Activated T-helper 1 cell treated with anti-CD3 and anti-CD28 coated beads, Interleukin-12 subunit alpha, Interleukin-12 subunit beta, Interleukin-2, Interleukin-4 antibody, amounts not matched to agents 30 ng/mL and 10 ng/mL and 1 ng/mL, durations not matched to agents 14 hours and 24 hours and 36 hours (primary cell): ENCODE measurements at places on chromosomes 11 and 22. TPM values are rescaled to one million over a fixed set of nuclear protein-coding genes. Genes with fewer than 3 reads are reported as not detected.

- H3K27ac ChIP-seq = no peak overlapping the region
- no peak for DNase-seq
- H3K4me3 ChIP-seq = no peak overlapping the region
- peaks cover 6% of the 10 kb centered on the region for H3K36me3 ChIP-seq
- H3K27me3 ChIP-seq = no peaks in the 10 kb centered on the region
- H3K4me1 ChIP-seq = peaks cover 61% of the 10 kb centered on the region
Observed at GRCh38 chr11:125517116-125517770, 21.2 kb upstream of the FEZ1 start.

DNA sequence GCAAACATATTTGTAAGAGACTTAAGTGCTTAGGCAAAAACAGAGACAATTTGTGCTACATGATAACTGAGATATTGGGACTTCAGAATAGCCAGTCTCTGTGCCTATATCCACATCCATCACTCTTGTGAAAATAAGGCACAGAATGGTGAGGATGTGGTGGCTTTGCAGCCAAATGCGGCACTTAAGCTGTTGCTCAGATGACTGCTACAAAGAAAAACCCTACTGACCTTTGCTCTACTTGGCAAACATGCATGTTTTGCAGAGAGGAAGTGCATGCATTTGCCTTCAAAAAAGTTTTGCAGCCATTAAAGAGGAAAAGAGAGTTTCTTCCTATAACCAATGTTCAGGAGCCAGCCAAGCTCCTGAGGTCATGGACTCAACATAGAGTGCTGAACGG, 675.0 kb upstream of the KIRREL3 start:
- H3K27me3 ChIP-seq = peaks cover 4% of the 10 kb centered on the region
- no peaks in the 10 kb centered on the region for H3K4me1 ChIP-seq
- H3K36me3 ChIP-seq = no peaks in the 10 kb centered on the region
- no peak overlapping the region for H3K27ac ChIP-seq
- no peak for DNase-seq
- H3K4me3 ChIP-seq = no peak overlapping the region

DNA sequence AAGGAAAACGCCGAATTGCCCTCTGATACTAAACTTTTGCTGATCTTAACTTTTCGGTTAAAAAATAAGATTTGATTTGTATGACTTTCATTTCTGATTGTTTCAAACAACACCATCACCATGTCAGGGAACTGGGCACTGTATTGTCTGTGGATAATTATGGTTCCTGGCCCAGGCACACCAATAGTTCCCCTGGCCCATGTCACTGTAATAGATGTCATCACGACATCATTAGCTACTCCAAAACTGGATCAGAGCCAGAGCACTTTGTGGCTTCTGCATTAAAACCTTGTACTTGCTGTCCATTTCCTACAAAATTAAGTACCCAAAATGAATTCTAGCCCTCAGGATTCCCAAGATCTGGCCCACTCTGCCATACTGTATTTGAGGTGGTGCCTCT, 119.5 kb upstream of the NARS2 start:
- H3K36me3 ChIP-seq = no peaks in the 10 kb centered on the region
- no peaks in the 10 kb centered on the region for H3K4me1 ChIP-seq
- no peak overlapping the region for H3K4me3 ChIP-seq
- no peak for DNase-seq
- no peak overlapping the region for H3K27ac ChIP-seq

DNA sequence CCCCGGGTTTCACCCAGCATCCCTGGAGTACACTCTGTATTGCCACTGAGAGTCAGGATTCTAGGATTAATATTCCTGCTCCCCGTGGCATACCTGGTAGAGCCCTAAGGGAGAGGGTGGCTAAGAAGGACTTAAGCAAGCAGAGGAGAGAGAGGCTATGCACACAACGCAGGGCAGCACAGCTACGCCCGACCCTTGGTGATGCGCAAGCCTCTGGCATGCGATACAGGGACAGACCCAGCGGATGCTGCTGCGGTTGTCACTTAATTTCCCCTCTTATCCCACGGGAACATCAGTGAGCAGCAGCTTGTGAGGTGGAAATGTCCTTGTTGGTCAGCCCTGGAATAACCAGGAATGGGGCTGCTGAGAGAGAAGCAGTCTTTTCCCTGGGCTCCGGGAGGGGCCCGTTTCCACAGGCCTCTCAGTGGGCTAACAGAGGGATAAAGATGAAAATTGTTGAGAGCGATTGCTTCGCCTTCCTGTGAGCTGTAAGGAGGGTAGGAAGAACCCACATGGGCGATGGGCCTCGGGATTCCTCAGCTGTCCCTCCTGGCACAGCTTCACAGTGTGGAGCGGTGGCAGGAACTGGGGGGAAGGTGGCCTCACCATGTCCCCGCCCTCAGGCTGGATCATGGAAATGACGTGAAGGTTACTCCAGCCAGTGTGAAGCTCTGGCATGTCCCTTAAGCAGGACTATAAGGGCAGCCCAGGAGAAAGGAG, 48.4 kb upstream of the RAB1B start:
- no peak for DNase-seq
- H3K36me3 ChIP-seq = peaks cover 20% of the 10 kb centered on the region
- peak overlapping the region; percentile 67 for H3K27ac ChIP-seq
- no peaks in the 10 kb centered on the region for H3K27me3 ChIP-seq
- H3K4me3 ChIP-seq = no peak overlapping the region

TYR gene
- not detected in 2 replicates for total RNA-seq

DNA sequence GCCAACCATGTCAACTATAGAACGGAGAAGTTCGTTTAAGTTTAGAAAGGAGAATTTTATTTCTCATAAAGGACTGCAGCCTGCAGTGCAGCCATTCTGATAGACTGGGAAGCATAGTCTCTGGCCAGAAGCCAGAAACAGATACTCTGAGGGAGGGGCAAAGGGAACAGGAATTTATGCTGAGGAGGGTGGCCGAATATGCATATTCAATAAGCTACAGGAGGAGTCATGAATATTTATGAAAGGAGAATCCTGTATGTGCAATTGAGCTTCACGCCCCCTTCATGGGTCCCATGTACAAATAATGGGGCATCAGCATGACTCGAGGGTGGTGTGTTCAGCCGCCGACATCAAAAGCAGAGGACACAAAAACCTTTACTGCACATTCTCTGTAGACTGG, 199.9 kb downstream of the CWF19L2 start:
- no peak overlapping the region for H3K4me3 ChIP-seq
- H3K4me1 ChIP-seq = no peaks in the 10 kb centered on the region
- H3K27me3 ChIP-seq = peaks cover 7% of the 10 kb centered on the region
- no peak overlapping the region for H3K27ac ChIP-seq

DNA sequence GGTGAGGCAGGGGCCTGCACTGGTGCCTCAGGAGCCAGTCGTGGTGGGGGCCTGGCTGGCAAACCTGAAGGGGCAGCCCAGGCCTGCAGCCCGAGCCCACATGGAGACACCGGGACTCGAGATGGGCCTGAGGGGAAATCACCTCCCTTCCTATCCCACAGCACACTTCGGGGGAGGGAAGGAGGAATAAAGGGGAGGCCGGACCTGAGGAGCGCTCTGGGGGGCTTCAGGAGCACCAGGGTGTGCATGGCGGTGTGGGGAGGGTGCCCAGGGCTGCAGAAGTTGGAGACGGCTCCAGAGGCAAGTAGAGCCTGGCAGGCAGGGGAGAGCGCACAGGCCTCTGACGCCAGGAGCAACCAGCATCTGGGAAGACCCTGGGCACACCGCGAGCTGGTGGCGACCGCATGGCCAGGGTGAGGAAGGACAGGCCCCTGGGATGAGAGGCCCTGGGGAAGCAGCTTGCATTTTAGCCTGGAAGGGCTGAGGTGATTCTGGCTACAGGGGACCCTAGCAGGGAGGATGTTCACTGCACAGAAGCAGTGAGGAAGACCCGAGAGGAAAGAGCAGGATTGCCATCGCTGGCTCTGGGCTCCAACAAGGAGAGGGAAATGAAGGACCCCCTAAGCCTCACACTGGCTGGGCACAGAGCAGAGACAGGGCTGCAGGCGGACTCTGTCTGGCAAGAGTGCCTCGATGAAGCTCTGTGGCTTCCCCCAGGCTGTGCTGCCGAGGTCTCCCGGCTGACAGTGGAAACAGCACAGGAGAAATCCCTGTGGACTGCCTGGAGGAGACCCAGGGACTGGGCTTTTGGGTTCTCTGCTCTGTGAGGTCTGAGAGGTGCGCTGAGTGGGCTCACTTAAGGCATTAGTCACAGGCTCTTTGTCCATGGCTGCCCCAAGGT, 457.7 kb downstream of the BRD1 start:
- no peaks in the 10 kb centered on the region for H3K4me1 ChIP-seq
- no peak for DNase-seq
- H3K36me3 ChIP-seq = no peaks in the 10 kb centered on the region

MMP7 gene
- total RNA-seq = not detected in 2 replicates

- H3K27ac ChIP-seq = no peak overlapping the region
- H3K36me3 ChIP-seq = no peaks in the 10 kb centered on the region
- no peak for DNase-seq
- H3K4me1 ChIP-seq = no peaks in the 10 kb centered on the region
- H3K4me3 ChIP-seq = no peak overlapping the region
- H3K27me3 ChIP-seq = no peaks in the 10 kb centered on the region
Observed at GRCh38 chr22:21922370-21923162, 30.1 kb downstream of the PPM1F start.

SMIM35 gene
- 0.10 and 0.16 TPM in 2 replicates for total RNA-seq

- no peaks in the 10 kb centered on the region for H3K36me3 ChIP-seq
- H3K4me1 ChIP-seq = no peaks in the 10 kb centered on the region
- H3K4me3 ChIP-seq = no peak overlapping the region
Observed at GRCh38 chr11:134714021-134714656, 302.1 kb upstream of the B3GAT1 start.

- H3K27ac ChIP-seq = no peak overlapping the region
- H3K4me3 ChIP-seq = no peak overlapping the region
- no peaks in the 10 kb centered on the region for H3K36me3 ChIP-seq
Observed at GRCh38 chr11:2768471-2769408, 68.9 kb upstream of the KCNQ1OT1 start.

DNA sequence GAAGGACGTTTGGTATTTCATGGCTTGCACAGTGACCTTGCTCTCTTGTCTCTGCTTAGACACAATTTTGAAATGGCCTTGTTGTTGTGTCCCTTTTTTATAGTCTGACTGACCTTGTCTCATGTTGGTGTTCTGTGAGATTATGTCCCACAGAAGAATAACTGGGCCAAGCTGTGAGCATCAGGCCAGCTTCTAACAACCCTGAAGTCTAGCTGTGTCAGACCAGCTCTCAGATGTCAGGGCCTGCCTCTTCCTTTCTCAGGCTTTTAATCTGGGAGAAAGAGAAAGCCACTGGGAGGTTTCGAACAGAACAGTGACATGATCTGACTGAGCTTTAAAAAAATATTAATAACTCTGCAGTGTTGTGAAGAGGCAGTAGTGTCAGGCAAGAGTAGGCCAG, 2.0 kb upstream of the UEVLD start:
- DNase-seq = no peak
- peaks cover 5% of the 10 kb centered on the region for H3K4me1 ChIP-seq
- peak overlapping the region; percentile 33 for H3K27ac ChIP-seq

GRCh38 chr11:1669546-1670218, 27.3 kb upstream of the KRTAP5-6 start:
- no peaks in the 10 kb centered on the region for H3K36me3 ChIP-seq
- no peak overlapping the region for H3K27ac ChIP-seq
- DNase-seq = no peak

DNA sequence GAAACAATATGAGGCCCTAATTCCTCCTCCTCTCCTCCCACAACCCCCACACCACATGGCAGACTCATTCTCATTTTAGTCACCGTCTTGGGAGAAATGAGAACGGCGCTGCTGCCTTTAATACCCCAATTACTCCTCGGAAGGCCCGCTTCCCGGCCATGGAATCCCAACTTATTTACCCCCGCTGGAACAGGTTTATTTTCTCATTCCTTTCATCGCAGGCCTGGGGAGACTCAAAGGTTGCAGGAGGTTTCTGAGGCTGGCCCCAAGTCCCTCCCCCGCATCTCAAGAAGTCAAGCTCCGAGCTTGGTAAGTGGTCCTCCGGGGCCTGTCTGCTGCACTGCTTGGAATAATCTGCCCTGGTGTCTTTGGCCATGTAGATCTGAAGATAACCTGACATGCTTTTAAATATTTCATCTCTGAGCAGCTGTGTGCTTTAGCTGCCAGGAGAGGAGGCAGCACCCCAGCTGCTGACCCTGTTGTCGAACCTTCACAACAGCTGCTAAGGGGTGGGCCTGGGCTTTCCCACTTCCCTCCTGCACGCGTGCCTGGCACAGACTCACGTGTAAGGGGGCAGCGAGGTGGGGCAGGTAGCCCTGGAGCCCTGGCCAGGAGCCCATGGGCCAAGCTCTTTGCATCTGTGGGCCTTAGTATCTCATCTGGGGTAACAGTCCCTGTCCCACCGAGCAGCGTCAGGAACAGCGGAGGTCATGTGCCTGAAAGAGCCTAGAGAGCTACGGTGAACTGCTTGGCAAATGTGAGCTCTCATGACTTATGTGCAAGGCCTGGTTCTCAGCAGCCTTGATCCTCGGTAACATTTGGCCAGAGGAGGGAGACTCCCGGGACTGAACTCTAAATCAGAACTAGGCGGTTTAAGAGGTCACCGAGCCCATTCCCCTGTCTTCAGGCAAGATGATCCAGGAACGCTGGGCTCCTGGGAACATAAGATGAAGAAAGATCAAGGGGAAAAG, 164.6 kb downstream of the ST3GAL4 start:
- peaks cover 11% of the 10 kb centered on the region for H3K27me3 ChIP-seq
- H3K27ac ChIP-seq = no peak overlapping the region
- no peak overlapping the region for H3K4me3 ChIP-seq
- no peak for DNase-seq
